CD4-positive, alpha-beta T cell (primary cell): ENCODE measurements at places on chromosomes 4 and X. TPM values are rescaled to one million over a fixed set of nuclear protein-coding genes. Genes with fewer than 3 reads are reported as not detected.

- H3K4me3 ChIP-seq = no peak overlapping the region
- H3K27me3 ChIP-seq = no peaks in the 10 kb centered on the region
- no peak overlapping the region for H3K27ac ChIP-seq
- DNase-seq = no peak
Observed at GRCh38 chr4:59553721-59554091, 1646.4 kb upstream of the ADGRL3 start.

FAM47E gene
- total RNA-seq = 0.74 TPM

AKAP14 gene
- total RNA-seq = not detected

GRCh38 chr4:24775032-24775605 is 20.3 kb upstream of the SOD3 start:
- H3K27me3 ChIP-seq = no peaks in the 10 kb centered on the region
- H3K27ac ChIP-seq = no peak overlapping the region
- DNase-seq = no peak

GRCh38 chr4:76830964-76831703 is 66.8 kb downstream of the SOWAHB start:
- no peaks in the 10 kb centered on the region for H3K4me1 ChIP-seq
- no peak overlapping the region for H3K4me3 ChIP-seq
- no peaks in the 10 kb centered on the region for H3K36me3 ChIP-seq
- DNase-seq = no peak

DNA sequence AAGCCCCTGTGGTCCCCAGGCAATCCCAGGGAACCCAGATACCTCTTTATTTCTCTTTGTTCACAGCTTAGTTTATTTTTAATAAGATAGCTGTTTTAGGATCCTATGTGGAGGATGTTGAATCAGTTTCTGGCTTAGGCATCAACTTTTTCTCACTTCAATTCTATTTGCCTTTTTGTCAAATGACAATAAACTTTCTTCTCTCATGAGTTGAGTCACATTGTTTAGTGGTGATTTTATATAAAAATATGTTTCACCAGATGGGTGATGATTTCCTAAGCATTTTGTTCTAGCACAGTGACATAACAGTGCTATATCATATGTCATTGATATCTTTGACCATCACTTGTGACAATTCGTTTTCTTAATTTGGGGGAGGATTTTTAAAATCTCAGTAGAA is 198.1 kb upstream of the PUDP start:
- H3K36me3 ChIP-seq = no peaks in the 10 kb centered on the region
- no peak for DNase-seq
- H3K4me3 ChIP-seq = no peak overlapping the region
- H3K4me1 ChIP-seq = no peaks in the 10 kb centered on the region
- H3K27me3 ChIP-seq = no peaks in the 10 kb centered on the region

- peaks cover 2% of the 10 kb centered on the region for H3K27me3 ChIP-seq
- DNase-seq = no peak
- no peak overlapping the region for H3K27ac ChIP-seq
- H3K36me3 ChIP-seq = no peaks in the 10 kb centered on the region
Observed at GRCh38 chr4:54540931-54541330, 116.8 kb upstream of the KIT start.

GRCh38 chrX:103536071-103536470 is 16.8 kb upstream of the RAB40A start:
- peaks cover 4% of the 10 kb centered on the region for H3K4me1 ChIP-seq
- DNase-seq = no peak
- no peaks in the 10 kb centered on the region for H3K36me3 ChIP-seq
- no peaks in the 10 kb centered on the region for H3K27me3 ChIP-seq

DNA sequence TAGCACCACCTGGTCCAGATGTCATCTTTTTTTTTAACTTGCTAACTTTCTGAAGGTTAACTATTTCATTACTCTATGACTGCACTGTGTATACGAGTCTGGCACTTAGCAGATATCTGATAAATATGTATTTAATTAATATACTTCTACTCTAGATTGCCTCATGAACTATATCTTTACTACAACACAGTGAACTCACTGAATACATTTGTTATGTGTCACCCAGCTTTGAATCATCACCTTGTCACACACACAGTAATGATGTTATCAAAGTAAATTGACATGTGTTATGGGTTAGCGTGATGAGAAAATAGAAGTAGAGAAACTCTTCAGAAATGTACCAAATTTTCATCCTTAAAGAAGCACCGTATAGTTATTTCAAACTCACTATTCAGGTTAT is 419.3 kb upstream of the ADGRL3 start:
- no peak for DNase-seq
- H3K4me1 ChIP-seq = no peaks in the 10 kb centered on the region
- H3K4me3 ChIP-seq = no peak overlapping the region
- H3K27me3 ChIP-seq = no peaks in the 10 kb centered on the region

DNA sequence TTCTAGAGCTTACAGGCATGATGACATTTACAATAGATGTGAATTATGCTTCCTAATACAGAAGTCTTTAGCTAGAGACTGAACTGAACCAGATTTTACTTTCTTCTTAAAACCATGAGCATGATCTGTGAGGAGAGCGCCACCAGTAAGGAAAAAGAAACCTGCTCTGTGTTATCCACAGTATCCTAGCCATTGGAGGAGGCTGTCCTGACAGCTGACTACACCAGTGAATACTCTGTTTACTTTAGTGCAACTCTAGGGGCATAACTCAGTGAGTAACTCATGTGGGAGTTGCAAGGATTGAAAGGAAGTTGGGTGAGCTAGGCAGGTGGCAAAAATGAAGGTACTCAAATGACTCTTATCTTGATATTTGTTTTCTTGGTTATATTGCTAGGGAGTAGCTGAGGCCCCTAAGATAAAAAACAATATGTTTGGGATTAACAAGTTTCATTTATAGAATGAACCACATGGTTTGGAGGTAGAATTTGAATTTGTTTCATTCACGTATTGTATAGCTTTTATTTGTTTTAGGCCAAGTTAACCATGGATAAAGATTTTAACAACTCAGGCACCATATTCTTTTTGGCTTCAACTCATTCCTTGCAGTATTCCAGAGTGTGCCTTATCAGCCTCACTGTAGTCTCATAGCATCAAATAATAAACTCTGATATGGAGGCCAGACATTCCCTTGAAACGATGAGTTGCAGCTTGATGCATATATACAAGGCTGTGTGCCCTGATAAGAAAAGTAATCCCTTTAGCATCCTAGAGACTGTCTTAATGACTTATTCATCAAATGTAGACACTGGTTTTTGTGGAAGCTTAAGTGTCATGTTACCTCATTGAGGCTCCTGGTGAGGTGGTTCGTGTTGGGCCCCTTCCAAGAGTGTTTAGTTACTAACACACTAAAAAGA is 2.5 kb downstream of the BMP3 start:
- H3K27me3 ChIP-seq = peaks cover 56% of the 10 kb centered on the region
- H3K4me3 ChIP-seq = no peak overlapping the region
- H3K4me1 ChIP-seq = peaks cover 16% of the 10 kb centered on the region
- no peaks in the 10 kb centered on the region for H3K36me3 ChIP-seq
- no peak overlapping the region for H3K27ac ChIP-seq
- no peak for DNase-seq

GRCh38 chr4:187679450-187679849 is 316.1 kb upstream of the ZFP42 start:
- H3K27ac ChIP-seq = no peak overlapping the region
- no peak for DNase-seq
- no peak overlapping the region for H3K4me3 ChIP-seq
- H3K27me3 ChIP-seq = no peaks in the 10 kb centered on the region
- no peaks in the 10 kb centered on the region for H3K4me1 ChIP-seq

- H3K27ac ChIP-seq = no peak overlapping the region
- no peak for DNase-seq
- peaks cover 6% of the 10 kb centered on the region for H3K36me3 ChIP-seq
Observed at GRCh38 chr4:107630185-107630705, 89.8 kb downstream of the PAPSS1 start.

DNA sequence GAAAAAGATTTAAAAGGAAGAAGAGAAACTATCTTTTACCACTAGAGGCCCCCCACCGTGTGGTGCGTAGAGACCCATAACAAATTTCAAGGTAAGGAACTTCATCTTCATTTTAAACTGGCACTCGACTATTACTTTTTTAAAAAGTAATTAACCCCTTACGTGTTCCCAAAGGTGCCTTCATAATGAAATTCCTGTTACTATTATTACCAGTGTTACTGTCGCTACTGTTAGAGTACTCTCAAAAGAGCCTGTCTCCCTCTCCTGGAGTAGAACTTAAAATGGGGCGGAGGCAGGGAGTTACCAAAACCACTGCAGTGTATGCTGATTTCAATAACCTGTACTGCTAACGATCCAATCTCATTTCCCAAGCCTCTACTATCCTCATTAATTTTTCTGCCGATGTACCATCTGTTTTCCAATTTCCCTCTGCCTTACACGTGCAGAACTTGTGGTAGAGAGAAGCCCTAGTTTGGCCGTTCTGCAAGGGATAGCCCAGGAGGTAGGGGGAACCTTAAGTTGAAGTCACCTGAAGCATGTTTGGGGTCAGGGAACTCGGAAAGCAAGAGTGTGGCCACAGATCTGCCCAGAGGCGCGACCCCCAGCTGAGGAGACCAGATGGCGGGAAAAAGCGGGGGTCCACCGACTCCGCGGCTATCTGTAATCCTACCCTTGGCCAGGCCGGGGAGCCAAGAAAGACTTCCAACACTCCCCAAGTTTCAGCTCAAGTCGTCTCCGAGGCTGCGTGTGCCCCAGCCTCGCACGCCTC is 720 bp upstream of the STK26 start:
- peak overlapping the region; percentile 89 for H3K4me3 ChIP-seq
- no peaks in the 10 kb centered on the region for H3K27me3 ChIP-seq
- H3K27ac ChIP-seq = no peak overlapping the region
- H3K36me3 ChIP-seq = no peaks in the 10 kb centered on the region

UCP1 gene
- total RNA-seq = not detected

CT45A2 gene
- total RNA-seq = not detected

- H3K4me3 ChIP-seq = peak overlapping the region; percentile 20
- no peak for DNase-seq
- no peak overlapping the region for H3K27ac ChIP-seq
Observed at GRCh38 chr4:150078579-150079080, 385 bp downstream of the DCLK2 start.

TMEM47 gene
- not detected for total RNA-seq

- no peak for DNase-seq
- no peak overlapping the region for H3K4me3 ChIP-seq
- no peak overlapping the region for H3K27ac ChIP-seq
Observed at GRCh38 chr4:34269613-34270012, 1974.7 kb downstream of the ARAP2 start.

PRR32 gene
- total RNA-seq = not detected

GRCh38 chr4:8108261-8108660 is 50.4 kb downstream of the ABLIM2 start:
- H3K27ac ChIP-seq = no peak overlapping the region
- no peaks in the 10 kb centered on the region for H3K27me3 ChIP-seq
- H3K4me3 ChIP-seq = no peak overlapping the region
- DNase-seq = no peak
- no peaks in the 10 kb centered on the region for H3K4me1 ChIP-seq
- no peaks in the 10 kb centered on the region for H3K36me3 ChIP-seq

SPANXN3 gene
- total RNA-seq = not detected

DNA sequence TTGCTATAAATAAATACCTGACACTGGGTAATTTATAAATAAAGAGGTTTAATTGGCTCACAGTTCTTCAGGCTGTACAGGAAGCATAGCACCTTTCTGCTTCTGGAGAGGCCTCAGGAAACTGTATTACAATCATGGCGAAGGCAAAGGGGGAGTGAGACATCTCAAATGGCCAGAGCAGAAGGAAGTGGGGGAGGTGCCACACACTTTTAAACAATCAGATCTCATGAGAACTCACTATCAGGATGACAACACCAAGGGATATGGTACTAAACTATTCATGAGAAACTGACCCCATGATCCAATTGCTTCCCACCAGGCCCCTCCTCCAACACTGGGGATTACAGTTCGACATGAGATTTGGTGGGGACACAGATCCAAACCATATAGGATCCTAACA is 11.7 kb upstream of the TCEAL9 start:
- DNase-seq = no peak
- H3K4me1 ChIP-seq = no peaks in the 10 kb centered on the region
- no peak overlapping the region for H3K27ac ChIP-seq
- H3K27me3 ChIP-seq = no peaks in the 10 kb centered on the region
- no peaks in the 10 kb centered on the region for H3K36me3 ChIP-seq
- H3K4me3 ChIP-seq = no peak overlapping the region

MAGEA11 gene
- total RNA-seq = not detected

DNA sequence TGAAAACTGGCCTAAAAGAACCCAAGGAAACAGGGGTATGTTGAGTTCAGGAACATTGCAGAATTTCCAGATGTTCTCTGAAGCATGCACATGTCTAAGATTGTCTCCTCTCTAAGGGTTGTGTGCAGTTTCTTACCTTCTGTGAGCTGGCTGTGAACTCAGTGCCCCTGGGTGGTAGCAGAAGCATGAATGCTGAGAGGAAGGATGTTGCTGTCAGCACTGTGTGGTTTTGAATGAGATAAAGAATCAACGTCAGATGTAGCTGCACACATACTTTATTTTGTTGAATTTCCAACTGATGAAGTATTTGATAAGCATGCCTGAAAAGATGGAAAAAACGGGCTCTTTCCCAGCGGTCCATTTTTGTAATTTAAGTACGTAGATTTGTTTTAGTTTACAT is 23.8 kb upstream of the CD38 start:
- DNase-seq = no peak
- H3K27me3 ChIP-seq = no peaks in the 10 kb centered on the region
- no peaks in the 10 kb centered on the region for H3K36me3 ChIP-seq
- peaks cover 36% of the 10 kb centered on the region for H3K4me1 ChIP-seq

NLRP2B gene
- not detected for total RNA-seq

- H3K27ac ChIP-seq = no peak overlapping the region
- no peaks in the 10 kb centered on the region for H3K36me3 ChIP-seq
- H3K4me1 ChIP-seq = peaks cover 6% of the 10 kb centered on the region
- peak; percentile 32 for DNase-seq
Observed at GRCh38 chr4:158929939-158930638, 161.3 kb downstream of the FNIP2 start.

AKAP4 gene
- not detected for total RNA-seq

CPE gene
- total RNA-seq = not detected

GRCh38 chrX:110182865-110183264 is 135.0 kb downstream of the AMMECR1 start:
- no peaks in the 10 kb centered on the region for H3K36me3 ChIP-seq
- peaks cover 6% of the 10 kb centered on the region for H3K4me1 ChIP-seq
- H3K27ac ChIP-seq = no peak overlapping the region
- H3K4me3 ChIP-seq = no peak overlapping the region
- no peaks in the 10 kb centered on the region for H3K27me3 ChIP-seq
